Stimulated activated CD4-positive, alpha-beta T cell treated with anti-CD3 and anti-CD28 coated beads, Interleukin-12 subunit alpha, Interleukin-12 subunit beta, amount 100 ng/mL, for 48 hours (primary cell): ENCODE measurements at places on chromosomes 11 and 22.

GRCh38 chr22:47221840-47222615 lies 459.6 kb downstream of the TBC1D22A start:
- no peak for DNase-seq

GRCh38 chr11:93532806-93533205 lies 10.4 kb downstream of the SMCO4 start:
- DNase-seq: no peak

GRCh38 chr11:10727146-10727851 lies 23.7 kb upstream of the CTR9 start:
- DNase-seq: no peak

GRCh38 chr11:3095712-3096361 lies 38.6 kb upstream of the CARS1 start:
- DNase-seq: no peak

- DNase-seq: no peak
Observed at GRCh38 chr22:48934446-48934845, 893.2 kb downstream of the BRD1 start.

GRCh38 chr11:58597486-58598144 lies 18.8 kb downstream of the ZFP91 start:
- no peak for DNase-seq

GRCh38 chr11:74090701-74091100 lies 80.1 kb downstream of the C2CD3 start:
- DNase-seq: no peak

DNA sequence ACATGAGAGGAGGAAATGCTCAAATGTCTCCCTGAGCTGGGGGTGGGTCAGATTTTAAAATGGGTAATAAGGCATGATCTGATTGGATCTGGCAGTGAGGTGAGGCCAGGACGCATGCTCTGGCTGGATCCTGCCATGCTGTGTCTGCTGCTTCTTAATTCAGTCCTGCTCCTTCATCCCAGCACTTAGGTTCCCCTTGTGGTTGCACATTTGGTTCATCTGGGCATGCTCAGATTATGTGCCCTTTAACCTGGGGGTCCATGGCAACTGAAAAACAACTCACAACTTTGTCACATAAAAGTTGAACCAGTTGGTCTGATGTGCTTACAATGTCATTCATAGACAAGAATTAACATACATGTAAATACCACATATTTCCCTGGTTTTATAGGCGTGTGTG lies 67.9 kb downstream of the PIWIL4 start:
- no peak for DNase-seq

- DNase-seq: no peak
Observed at GRCh38 chr11:11403763-11404725, 51.0 kb upstream of the CSNK2A3 start.

DNA sequence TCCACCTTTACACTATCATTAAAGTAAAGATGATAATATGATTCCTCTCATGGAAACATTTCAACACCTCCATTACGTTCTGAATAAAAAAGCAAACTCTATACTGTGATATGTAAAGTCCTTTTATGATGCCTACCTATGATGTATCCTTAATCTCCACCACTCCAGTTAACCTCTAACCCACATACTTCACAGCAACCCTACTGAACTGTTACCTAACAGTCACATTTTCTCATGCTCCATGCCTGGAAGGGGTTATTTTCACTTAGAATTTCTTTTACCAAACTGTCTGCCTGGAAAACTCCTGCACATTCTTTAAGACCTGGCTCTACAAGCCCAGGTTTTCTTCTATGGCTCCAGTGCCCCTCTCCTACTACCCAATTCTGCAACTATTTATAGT lies 129.1 kb downstream of the FCHSD2 start:
- no peak for DNase-seq

DNA sequence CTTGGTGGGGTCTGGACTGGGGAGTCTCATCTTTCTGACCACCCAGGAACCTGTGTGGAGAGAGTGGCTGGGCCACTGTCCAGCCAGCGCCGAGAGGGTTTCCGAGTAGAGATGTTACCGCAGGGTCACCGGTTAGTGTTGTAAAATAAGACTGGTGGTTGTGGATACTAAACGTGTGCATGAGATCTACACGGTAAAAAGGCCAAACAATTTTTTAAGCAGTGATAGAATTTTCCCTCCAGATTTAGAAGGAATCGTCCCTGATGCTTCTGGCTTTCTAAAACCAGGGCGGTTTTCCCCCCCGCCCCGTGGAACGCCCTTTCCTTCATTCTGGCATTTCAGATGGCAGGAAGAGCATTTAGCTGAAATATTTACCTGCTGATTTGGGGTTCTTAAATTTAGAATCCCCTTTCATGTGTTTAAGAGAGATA lies 72.6 kb upstream of the PPARA start:
- DNase-seq: no peak

DNA sequence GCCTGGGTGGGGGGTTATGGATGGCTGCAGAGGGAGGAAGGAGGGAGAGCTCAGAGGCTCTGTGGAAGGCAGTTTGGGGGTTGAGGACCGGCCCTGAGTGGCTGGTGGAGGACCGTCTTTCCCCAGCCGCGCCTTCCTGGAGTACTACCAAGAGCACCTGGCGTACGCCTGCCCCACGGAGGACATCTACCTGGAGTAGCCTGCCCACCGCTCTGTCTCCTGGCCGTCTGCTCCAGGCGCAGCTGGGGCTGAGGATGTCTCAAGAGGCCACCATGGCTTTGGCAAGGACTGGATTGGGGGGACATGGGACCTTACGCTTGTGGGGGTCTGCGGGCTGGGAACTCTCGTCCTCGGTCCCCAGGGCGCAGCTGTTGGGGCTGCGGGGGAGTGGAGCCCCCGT lies 10.0 kb downstream of the MAPK8IP2 start:
- DNase-seq: no peak

DNA sequence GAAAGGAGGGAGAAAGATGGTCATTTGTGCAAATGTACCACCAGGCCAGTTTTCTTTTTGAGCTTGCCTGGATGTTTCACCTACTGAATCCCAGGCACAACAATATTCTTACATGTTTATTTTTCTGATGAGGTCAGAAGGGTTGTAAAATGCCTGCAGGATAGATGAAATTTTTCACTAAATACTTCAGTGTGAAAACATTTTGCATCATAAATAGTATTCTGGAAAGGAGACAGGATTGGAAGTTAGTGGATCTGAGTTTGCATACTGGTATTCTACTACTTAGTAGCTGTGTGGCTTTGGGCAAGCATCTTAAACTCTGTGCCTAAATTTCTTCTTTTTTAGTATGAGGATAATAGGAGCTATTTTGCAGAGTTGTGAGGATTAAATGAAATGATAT lies 24.8 kb downstream of the RNF169 start:
- no peak for DNase-seq

DNA sequence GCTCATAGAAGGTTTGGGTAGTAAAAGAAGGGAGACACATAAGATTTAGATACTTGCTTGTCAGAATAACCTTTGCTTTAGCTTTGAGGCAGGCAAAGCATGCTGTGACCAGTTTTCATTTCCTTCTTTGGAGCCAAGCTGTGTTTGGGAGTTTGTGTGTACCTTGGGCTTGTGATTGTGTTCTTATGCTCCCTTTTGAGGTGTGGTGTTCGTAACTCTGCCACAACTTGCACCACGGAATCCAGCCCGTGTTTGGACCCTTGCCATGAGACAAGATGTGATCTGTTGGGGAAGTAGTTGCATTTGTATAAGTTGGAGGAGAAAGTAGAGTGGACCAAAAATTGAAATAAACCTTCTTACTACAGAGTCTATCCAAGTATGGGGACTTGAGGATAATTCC lies 34.0 kb downstream of the BMAL1 start:
- DNase-seq: no peak

- no peak for DNase-seq
Observed at GRCh38 chr11:45205978-45206377, 59.5 kb downstream of the PRDM11 start.

GRCh38 chr11:131943295-131943694 lies 572.9 kb downstream of the NTM start:
- DNase-seq: no peak

- DNase-seq: no peak
Observed at GRCh38 chr22:49869086-49869830, 15.6 kb downstream of the ZBED4 start.

DNA sequence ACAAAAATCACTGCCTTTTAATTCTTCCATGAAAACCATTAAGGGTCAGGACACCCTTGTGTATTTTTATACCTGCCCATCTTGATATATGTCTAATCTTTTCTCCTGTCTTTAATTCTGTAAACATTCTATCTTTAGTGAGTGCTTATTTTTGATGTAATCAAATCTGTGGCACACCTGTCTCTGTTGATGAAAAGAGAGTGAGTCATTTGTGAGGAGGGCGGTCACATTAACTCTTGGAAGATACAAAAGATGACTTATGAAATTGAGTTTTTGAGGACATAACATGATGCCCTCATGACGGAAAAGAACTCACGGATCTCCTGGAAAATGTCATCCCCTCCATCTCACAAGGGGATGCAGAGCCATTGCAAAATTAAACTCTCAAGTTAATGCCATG lies 206.5 kb upstream of the PGR start:
- no peak for DNase-seq

- DNase-seq: no peak
Observed at GRCh38 chr22:42808521-42808920, 48.6 kb downstream of the ARFGAP3 start.

DNA sequence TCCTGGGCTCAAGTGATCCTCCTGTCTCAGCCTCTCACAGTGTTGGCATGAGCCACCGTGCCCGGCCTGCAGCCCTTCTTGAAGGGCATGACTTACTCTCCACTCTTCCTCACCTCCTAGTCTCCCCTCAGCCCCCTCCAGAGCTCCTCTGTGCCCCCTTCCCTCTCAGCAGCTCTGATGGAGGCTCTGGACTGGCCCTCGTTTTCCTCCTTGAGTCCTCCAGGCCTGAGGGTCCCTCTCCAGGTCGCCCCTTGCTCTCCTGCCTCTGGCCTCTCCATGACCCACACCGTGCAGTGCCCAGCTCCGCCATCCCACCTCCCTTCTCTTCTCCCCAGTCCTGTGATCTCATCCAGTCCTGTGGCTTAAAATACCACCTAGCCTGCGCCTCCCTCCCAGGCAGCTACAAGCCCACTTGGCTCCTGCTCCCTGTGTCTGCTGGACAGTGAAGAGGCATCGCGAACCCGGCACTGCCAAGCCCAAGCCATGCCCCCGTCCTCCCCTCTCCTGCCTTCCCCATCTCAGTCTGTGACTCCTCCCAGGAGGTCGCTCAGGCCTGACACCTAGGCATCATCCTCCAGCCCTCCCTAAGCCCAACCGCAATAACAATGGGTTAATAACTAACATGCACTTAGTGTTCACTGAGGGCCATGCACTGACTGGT lies 11.9 kb downstream of the KCNJ4 start:
- DNase-seq: no peak

DNA sequence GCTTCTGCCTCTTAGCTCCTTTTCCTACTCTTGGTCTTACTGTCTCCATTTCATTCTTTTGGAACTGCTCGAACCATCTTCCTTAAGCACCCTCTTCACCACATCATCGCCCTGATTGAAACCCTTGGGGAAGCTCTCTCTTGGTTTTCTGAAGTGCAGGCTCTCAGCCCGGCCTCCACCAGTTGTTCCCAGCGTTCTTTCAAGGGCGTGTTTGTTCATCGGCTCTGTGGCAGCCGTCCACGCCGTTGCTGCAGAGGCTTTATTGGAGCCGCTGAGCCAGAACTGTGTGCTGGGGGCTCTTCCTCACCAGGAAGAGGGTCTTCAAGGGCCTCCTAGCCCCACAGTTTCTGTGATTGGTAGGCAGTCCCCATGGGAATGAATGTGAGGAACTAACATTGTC lies 214.1 kb downstream of the TBC1D22A start:
- DNase-seq: no peak

DNA sequence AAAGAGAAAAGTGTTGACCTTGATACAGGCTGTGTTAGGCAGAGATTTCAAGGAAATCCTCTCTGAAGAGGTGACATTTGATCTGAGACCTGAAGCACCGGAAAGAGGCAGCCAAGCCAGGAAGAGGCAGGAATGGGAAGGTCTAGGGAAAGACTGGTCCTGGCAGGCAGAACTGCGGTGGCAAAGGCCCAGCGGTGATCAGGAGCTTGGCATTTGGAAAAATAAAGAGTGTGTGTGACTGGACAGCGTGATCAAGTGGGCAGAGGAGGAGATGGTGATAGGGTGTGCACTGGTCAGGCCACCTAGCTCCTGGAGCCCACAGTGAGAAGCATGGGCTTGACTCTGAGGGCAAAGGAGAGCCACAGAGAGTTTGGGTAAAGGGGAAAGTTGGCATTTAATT lies 27.2 kb upstream of the GAB4 start:
- DNase-seq: no peak

DNA sequence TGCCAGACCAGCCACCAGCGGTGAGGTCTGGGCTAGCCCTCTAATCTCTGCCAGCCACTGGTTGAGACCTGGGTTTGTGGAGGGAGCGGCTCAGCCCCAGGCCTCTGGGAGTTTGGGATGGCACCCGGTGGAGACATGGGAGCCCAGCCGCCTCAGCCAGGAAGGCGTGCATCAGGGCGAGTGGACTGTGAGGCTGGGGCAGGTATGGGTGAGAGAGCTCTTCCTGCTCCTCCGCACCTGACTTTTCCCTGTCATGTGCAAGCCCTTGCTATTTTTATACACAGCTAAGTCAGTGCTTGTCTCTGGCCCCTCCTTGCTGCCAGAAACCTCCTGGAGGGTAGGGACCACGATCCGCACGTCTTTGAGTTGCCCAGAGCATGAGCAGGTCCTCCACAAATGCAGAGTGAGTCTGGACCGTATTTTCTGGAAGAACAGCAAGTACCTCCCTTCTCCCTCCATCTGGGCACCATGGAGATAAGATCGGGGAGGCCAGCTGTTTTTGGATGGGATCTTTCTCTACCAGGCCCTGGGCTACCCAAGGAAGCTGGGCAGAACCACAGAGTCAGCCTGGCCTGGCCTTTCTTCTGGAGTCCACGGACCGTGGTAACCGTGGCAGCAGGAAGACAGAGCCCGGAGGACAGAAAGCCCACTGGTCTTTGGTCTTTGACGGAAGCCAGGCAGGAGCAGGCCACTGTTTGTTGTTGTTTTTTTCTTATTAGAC lies 53.3 kb downstream of the IGLL1 start:
- no peak for DNase-seq

GRCh38 chr11:74730571-74731260 lies 510 bp downstream of the CHRDL2 start:
- no peak for DNase-seq

DNA sequence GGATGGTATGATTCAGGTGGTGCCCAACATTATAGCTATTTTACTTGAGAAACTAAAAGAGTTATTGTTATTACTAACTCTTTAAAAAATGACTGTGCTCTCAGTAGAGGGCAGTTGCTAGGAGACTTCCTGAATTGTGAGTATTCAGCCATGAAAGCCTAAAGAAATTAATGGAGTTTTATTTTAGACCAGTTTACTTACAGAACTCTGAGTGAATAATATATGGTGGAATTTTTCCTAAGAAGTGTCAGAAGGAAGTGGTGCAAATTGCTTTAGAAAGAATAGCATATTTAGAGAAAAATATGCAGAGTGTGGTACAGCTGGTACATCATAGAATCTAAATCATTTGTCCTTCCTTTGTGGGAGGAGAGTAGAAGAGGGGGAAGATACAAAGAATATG lies 689.9 kb upstream of the CCDC90B start:
- no peak for DNase-seq

- no peak for DNase-seq
Observed at GRCh38 chr11:120221115-120221752, 10.4 kb downstream of the OAF start.

- no peak for DNase-seq
Observed at GRCh38 chr22:45320357-45320976, 10.7 kb downstream of the FAM118A start.
